Renal cortex interstitium (tissue), 15 donors: ENCODE measurements at places on chromosomes 6 and 20. TPM values are rescaled to one million over a fixed set of nuclear protein-coding genes. Genes with fewer than 3 reads are reported as not detected.

CDC40 gene
- 29.0 TPM for polyA plus RNA-seq

SCGN gene
- polyA plus RNA-seq, result 0.14 TPM

EYS gene
- polyA plus RNA-seq, result 0.79 TPM

TOX2 gene
- polyA plus RNA-seq, result 4.7 TPM
